BE2C (cell line): ENCODE measurements at places on chromosomes 6 and 20.

DNA sequence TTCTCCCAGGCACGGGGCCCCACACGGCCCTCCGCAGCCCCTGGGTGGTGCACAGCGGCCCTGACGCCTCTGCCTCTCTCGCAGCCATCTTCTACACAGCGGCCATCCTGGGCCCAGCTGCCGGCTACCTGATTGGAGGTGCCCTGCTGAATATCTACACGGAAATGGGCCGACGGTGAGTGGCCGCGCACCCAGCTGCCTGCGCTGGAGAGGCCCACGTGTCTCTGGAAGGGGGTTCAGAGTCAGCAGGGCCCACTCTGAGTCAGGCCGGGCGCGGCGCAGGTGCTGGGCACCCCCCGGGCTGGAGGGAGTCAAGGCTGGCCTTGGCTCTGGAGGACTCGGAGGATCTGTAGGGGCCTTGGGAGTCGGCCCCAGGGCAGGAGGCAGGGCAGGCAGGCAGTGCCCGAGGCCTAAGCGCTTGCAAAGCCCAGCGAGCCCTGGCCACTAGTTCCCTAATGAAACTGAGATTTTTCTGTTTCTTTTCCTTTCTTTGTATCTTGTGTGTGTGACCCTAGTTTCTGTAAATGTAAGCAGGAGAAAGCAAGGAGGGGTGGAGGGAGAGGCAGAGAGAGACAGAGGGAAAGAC is 16.4 kb downstream of the SLCO4A1 start:
- no peak for DNase-seq

DNA sequence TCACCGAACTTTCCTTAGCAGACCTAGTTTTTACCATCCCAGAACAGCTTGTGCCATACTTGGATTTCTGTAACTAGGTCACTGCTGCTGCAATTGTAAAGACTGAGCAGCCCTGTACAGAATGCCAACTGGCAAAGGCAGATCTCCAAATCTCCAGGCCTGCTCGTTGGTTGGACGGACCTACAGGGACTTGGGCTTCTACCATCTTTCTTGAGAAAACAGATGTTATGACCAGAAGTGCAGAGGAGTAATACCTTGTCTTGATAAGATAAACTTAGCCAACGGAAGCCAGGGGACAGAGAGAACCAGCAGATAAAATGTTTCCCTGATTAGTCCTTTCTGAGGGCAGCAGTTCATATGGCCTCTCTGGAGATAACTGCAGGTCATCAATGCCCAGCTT is 304.1 kb downstream of the RFPL4B start:
- DNase-seq = no peak

DNA sequence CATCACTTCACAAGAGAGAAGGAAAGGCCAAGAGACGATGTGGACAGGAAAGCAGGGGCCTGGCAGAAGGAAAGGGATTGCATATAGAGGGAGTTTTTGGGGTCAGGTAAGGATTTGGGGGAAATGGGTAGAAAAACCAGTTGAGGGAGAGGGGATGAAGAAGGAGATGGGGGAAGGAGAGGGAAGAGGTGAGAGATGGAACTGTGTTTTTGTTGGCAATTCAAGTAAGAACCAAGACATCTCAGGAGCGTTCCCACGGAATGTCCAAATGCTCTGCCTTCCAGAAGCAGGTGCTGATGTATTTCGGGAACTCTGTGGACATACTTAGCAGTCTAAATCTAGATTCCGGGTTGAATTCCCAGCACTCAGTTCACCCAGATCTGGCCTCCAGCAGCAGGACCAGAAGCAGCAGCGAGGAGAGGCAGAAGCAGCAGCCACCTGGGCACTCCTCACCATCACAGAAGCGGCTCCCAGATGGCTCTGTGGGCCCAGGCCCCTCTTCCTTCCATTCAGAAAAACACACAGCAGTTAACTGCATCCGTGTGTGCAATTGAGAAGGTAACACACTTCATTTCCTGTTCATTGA is 88.8 kb downstream of the DZANK1 start:
- no peak for DNase-seq

- DNase-seq = no peak
These were observed 2.4 kb downstream of the MYBL2 start for GRCh38 chr20:43669332-43669731.

DNA sequence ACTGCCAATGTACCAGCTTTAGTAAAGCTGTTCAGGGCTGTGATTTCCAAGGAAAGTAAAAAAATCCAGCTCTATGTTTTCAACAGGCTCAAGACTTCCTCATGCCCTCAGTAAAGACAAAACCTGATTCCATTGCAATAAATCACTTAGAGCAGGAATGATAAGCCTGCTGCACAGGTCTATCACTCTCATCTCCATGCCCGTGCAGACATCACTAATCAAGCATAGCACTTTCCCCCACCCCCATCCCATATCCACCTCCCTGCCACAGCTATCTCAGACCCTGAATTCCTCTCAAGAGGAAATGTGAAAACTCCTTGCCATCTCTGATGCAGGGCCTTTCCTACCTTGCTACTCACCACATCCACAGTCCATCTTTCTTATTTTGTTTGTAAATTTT is 554.9 kb downstream of the MAFB start:
- peak; percentile 10 for DNase-seq

- no peak for DNase-seq
These were observed 577.5 kb downstream of the QKI start for GRCh38 chr6:163992056-163992455.

DNA sequence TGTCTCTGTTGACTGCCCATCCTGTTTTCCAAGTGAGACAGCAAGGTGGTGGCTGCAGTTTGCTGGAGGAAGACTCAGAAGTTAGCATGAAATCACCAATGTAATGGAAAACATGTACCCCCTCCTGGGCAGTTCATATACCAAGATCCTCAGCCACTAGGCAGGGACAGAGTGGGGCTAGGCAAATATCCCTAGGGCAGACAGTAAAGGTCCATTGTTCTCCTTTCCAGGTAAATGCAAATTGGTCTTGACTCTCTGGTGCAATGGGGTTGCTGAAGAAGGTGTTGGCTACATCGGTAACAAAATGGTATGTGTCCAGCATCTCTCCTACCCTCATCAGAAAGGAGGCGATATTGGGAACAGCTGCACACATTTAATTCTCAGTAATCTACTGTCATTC is 233.6 kb upstream of the SOX4 start:
- DNase-seq = no peak

DNA sequence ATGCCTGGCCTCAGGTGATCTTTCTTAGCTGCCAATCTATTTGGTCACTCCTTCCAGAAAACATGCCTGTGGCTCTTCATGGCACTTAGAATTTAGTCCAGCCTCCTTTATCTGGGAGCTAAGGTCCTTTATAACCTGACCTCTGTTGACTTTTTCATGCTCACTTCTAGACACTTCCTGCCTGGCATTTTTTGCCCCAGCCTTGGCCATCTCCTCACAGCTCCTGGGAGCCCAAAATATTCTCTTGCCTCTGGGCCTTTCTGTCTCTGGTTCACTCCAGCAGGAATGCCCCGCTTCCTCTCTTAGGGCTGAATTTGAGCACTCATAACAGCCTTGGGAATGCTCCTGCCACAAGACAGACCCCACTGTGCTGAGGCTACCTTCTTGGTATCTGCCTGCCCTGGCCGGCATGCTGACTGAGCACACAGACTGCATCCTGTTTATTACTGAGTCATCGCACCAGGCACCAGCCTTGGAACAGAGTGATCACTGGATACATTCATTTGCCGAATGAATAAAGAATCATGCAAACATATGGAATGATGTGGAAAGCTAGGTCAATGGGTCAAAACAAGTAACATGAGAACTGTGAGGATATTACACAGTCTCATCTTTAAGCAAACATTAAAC is 5.8 kb upstream of the EEF1E1 start:
- peak; percentile 31 for DNase-seq

GRCh38 chr6:24996269-24996836 is 60.6 kb upstream of the RIPOR2 start:
- no peak for DNase-seq

DNA sequence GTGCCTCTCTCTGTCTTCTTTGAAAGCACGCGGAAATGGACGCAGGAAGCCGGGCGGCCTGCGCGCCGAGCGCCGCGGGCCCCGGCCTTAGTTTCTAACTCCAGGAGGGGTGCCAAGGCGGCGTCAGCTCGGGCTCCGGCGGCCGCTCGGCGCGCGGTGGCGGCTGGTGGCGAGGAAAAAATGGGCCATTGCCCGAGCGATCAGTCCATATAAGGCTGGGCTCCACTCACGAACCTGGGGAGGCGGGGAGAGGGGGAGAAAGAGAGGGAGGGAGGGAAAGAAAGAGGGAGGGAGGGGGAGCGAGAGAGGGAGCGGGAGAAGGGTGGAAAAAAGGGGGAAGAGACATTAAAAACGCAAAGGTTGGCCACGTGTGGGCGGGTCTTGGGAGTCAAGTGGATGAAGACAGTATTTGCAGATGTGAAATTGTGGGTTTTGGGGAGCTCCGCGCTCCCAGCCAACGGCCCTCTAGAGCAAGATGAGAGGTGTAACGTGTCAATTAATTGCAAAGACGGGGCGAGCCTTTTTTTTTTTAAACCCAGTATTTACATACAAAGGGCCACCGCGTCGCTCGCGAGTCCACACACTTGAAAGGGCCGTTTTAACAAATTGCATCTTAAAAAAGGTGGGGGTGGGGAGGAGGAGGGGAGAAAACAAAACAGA is at the start of gene NKX2-2:
Gene NKX2-2 (minus strand): TSS at position 184 of the 660 bp plus-strand sequence. CDS start 395 bp downstream, outside the sequence.
- no peak for DNase-seq

- peak; percentile 24 for DNase-seq
These were observed 49.1 kb downstream of the AKAP12 start for GRCh38 chr6:151288712-151289398.

GRCh38 chr20:311609-312008 is 13.7 kb upstream of the SOX12 start:
- no peak for DNase-seq

GRCh38 chr6:162856885-162857284 is 129.1 kb downstream of the PACRG start:
- DNase-seq = peak; percentile 71

DNA sequence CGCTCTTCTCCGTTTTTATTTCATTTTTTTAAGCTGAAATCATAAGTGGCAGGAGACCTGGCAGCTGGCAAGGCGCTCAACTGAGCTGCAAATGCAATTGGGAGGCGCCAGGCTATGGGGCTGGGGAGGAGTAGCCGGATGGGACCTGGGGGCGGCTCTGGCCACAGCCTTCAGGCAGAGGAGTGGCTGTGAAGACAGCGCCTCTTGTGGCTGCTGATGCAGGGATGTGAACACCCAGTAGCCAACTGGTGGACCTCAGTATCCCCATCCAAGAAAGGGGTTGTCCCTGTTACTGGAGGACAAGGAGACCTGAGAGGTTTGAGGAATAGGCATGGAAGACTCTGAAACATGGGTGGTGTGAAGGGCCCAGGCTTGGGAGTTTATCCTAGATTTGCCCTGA is 12.6 kb downstream of the KCNK17 start:
- peak; percentile 48 for DNase-seq

- no peak for DNase-seq
These were observed 118.8 kb upstream of the ZNF217 start for GRCh38 chr20:53712212-53712977.

- DNase-seq = no peak
These were observed 191.1 kb downstream of the SLC24A3 start for GRCh38 chr20:19403549-19403948.

DNA sequence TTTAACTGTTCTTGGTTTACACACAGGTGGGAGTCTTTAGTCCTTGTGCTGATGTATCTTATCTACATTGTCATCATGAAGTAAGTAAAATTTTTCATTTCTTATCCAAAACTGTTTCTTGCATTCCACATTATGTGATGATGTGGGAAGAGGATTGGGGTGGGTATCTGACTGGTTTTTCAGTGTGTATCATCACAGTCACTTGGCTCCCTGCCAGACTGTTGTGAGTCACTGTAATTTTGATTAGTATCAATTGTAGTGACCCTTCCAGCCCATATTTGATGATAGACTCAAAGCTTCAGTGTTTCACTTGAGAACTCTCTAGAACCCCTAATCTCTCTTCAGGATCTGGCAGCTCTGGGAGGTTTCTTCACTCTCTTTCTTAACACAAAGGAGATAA is 84.5 kb upstream of the RIN2 start:
- DNase-seq = no peak

GRCh38 chr20:12891643-12892042 is 117.1 kb upstream of the SPTLC3 start:
- no peak for DNase-seq

DNA sequence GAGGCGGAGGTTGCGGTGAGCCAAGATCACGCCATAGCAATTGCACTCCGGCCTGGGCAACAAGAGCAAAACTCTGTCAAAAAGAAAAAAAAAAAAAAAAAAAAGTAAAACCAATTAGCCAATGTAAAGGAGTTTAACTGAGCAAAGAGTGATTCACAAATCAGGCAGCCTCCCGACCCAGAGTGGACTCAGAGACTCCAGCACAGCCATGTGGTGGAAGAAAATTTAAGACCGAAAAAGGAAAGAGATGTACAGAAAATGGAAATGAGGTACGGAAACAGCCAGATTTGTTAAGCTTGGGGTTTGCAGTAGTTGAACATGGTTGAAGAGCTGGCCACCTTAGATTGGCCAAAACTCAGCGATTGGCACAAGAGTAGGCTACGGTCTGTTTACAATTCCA is 51.4 kb downstream of the ERMARD start:
- no peak for DNase-seq

- DNase-seq = no peak
These were observed 2.6 kb downstream of the SIRPG start for GRCh38 chr20:1654996-1655395.

DNA sequence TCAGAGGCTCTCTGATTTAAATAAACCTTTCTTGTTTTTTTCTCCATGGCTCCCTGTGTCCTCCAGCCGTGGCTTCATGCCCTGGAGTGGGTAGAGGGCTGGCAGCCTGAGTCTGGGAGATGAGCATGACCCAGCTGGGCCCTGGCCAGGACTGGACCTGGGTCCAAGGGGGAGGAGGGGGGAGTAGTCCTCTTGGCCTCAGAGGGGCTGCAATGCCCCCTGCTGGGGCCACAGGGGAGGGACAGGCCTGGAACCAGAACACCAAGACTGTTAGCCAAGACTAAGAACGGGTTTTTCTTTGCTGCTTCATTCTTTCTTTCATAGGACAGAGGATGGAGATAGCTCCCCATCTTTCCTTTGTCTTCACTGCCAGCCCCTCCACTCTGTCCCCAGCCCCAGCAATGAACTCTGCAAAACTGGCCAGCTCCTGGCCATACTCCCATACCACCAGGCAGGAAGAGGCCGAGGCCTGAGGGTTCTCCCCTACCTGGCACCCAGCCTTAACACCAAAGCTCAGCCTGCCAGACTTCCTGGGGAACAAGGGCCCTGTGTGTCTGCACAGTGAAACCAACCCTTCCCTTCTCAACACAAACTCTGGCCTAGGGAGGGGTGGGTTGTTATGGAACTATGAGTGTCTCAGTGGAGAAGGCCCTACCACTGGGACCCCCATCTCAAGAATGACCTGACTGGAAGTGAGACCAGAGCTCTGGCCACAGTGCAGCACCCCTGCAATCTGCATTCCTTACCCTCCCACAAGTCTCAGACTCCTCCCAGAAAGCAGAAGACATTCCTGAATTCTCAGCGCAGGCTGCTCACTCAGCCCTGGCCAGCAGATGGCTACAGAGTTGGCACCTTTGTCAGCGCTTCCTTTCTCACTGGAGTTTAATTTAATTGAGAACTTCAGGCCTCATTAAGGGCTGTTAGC is 11.0 kb downstream of the SLC29A1 start:
- peak; percentile 79 for DNase-seq

DNA sequence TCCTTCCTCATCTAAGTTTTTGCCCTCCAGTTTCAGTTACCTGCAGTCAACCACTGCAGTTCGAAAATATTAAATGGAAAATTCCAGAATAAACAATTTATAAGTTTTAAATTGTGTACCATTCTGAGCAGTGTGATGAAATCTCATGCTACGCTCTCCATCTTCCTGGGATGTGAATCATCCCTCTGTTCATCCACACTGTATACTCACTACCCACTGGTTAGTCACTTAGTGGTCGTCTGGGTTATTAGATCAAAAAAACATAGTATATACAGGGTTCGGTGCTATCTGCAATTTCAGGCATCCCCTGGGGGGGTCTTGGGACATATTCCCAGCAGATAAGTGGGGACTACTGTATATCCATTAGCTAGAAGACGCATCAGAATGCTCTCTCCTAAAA is 151.9 kb upstream of the SLC22A16 start:
- no peak for DNase-seq
